ENCODE measurements at places on chromosomes 1 and 21. TPM values are rescaled to one million over a fixed set of nuclear protein-coding genes. Genes with fewer than 3 reads are reported as not detected.

DNA sequence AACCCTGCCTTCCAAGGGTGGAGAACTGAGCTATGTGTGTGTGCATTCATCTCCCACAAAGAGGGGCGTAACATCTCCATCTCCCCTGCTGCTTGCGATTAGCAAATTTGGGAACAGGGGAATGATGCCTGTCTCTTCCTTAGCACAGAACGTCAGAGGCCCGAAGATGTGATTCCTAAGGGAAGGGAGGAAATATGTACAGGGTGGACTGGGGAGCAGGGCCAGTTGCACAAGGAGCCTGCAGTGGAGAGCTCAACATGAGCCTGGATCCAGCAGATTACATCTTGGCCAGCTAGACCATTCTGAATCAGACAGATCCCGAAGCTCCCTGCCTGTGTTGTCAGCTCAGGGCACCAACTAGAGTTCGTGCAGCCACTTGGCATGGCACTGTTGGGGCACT, 118.1 kb downstream of the NGF start:
- no peak for DNase-seq

CADM3 gene
- not detected for total RNA-seq

DNA sequence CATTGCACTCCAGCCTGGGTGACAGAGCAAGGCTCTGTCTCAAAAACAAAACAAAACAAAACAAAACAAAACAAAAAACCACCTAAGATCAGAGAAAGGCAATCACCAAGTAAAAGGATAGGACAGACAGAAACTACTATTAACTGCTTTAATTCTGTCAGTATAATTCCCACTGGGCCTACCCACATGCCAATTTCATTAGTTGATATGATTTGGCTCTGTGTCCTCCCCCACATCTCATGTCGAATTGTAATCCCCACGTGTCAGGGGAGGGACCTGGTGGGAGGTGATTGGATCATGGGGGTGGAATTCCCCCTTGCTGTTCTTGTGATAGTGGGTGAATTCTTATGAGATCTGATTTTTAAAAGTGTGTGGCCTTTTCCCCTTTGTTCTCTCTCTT, 27.2 kb upstream of the CAPZB start:
- no peak for DNase-seq

- no peak for DNase-seq
Measured at GRCh38 chr21:14321042-14321441, 61.9 kb downstream of the HSPA13 start.

CFAP107 gene
- total RNA-seq = not detected

GRCh38 chr1:156590326-156591180, 1.0 kb upstream of the NAXE start:
- no peak for DNase-seq

- DNase-seq = no peak
Measured at GRCh38 chr1:225533238-225533637, 105.4 kb upstream of the LBR start.

DNA sequence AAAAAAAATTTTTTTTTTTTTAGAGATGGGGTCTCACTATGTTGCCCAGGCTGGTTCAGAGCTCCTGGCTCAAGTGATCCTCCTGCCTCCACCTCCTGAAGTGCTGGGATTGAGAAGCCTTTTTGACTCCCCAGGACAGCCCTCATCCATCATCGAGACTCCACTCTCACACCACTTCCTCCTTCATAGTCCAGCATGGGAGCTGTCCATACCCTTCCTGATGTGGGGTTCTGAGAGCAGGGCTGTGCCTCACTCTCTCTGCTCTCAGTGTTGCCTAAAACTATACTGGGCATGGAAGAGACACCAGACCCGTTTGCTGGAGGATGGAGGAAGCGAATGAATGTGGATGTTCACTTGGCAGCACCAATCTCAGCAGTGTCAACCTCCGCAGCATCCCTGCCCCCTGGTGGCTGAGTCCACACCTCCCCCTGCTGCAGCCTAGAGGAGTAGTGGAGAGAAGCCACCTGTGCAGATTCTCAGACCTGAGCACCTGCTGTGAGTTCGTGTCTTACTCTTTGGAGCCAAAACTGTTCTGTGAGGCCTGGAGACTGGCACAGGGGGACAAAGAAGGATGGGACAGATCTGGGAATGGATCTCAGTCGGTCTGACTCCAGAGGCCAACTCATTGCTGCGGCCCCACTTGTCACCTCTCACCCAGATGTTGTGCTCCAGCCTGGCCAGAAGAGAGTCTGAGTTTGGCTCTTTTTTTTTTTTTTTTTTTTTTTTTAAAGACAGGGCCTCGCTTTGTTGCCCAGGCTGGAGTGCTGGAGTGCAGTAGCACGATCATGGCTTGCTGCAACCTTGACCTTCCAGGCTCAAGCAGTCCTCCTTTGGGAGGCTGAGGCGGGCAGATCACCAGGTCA, 17.7 kb downstream of the TINAGL1 start:
- DNase-seq = peak; percentile 64

OBSCN gene
- 23.1 TPM for total RNA-seq

KRTAP13-3 gene
- total RNA-seq = not detected

- no peak for DNase-seq
Measured at GRCh38 chr1:53076165-53076564, 14.2 kb downstream of the PODN start.

DNA sequence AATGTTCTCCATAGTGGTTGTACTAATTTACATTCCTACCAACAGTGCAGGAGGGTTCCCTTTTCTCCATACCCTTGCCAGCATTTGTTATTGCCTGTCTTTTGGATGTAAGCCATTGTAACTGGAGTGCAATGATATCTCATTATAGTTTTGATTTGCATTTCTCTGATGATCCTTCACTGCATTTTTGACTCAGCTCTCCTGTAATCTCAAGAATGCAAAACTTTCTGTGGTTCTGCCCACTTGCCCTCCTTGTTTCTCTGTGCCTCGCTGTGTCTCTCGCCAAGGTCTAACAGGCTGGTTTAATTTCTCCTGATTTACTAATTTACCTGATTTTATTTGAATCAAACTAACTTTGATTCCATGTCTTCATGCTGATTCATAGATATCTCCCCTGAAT, 407.9 kb downstream of the ZP4 start:
- DNase-seq = no peak

DNA sequence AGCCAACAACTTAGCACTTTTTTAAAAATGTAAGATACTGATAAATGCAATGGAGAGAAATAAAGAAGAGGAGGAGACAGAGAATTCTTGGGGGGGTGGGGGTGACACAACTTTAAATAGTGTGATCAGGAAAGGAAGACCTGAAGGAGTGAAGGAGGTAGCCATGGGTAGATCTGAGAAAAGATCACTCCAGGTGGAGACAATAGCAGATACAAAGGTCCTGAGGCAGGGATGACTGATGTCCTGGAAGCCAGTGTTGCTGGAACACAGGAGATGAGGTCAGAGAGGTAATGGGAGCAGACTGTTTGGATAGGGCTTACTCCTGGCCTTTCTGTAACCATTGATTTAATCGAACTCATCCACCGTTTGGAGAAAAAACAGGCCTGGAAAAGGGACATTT, 24.6 kb upstream of the TRABD2B start:
- DNase-seq = no peak

DNA sequence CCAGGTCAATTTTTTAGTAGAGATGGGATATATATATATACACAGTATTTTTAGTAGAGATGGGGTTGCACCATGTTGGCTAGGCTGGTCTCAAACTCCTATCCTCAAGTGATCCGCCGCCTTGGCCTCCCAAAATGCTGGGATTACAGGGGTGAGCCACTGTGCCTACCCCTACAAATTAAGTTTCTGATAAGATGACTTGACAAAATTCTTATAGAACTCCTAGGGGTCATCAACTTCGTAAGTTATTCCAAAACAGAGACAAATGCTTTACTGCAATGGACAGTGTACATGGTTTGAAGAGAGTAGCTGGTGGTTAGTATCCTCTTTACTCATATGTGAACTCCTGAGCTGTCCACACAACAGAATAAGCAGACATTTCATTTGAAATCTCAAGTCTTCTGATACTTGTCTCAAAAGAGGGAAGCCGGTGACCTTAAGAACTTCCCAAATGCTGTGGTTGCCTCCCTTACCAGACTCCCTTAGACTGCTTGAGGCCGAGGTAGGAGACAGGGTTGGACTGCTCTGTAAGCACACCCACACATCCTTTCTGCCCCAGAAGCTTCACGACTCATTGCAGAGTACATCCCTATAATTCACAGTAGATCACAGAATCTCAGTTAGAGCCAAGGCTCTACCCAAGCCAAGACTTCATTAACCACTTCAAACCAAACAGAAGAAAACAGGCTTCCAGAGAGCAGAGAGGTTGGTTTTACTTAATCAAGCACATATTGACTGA, 244.1 kb upstream of the IRF2BP2 start:
- no peak for DNase-seq

GRCh38 chr1:209769171-209769904, 13.5 kb downstream of the TRAF3IP3 start:
- peak; percentile 39 for DNase-seq

DNA sequence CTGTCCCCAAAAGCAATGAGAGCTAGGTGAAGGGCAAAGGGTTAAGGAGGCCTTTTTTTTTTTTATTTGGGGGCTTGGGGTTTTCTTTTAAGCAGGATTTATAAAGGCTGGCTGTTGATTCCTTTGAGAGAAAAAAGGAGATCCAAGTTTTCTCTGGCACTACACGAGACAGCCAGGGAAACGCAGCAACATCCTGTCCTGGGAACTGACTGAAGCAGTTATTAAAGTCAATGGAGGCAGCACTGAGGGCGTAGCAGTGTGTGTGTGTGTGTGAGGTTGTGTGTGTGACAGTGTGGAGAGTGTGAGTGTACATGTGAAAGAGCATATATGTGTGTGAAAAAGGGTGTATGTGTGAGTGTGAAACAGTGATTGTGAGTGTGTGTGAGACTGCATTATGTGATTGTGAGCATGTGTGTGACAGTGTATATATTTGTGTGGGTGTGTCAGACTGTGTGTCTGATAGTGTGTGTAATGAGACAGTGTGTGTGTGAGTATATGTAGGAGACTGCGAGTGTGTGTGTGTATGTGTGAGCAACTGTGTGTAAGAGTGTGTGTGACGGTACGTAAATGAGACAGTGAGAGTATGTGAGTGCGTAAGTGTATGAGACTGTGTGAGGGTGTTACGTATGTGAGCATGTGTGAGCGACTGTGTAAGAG, 65.9 kb upstream of the TIAM1 start:
- no peak for DNase-seq

GRCh38 chr1:12099610-12100009, 36.5 kb downstream of the TNFRSF8 start:
- no peak for DNase-seq

DNA sequence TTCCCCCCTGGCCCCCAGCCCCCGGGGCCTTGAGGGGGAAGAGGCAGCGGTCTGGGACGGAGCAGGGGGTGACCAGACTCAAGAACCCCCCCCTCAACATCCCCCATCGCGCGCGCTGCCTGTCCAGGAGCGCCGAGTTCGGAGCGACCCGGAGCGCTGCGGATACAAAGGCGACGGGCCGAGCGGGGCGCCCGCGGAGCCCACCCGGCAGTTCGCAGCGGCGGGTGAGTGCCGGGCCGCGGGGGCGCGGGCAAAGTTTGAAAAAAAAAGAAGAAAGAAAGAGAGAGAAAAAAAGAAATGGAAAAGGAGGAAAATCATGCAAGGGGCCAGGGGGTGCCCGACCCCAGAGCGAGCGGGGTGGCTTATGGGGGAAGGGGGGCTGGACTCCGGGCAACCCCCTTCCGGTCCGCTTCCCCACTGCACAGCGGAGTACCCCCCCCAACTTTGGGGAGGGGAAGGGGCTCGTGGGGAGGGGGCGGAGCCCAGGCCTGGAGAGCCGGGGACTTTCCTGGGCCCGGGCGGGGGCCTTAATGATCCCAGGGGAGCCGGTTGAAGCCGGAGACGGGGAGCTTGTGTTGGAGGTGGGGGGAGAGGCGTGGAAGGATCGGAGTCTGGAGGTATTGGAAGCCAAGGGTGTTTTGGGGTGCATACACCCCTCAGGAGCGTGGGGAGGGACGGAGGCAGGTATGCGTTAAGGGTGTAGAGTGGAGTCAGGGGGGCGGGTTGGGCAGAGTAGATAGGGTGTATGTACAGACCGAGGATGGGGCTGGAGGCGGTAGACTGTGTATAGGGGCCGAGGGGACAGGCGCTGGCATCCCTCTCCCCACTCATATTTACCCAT, 502 bp downstream of the VANGL2 start:
- no peak for DNase-seq

DNA sequence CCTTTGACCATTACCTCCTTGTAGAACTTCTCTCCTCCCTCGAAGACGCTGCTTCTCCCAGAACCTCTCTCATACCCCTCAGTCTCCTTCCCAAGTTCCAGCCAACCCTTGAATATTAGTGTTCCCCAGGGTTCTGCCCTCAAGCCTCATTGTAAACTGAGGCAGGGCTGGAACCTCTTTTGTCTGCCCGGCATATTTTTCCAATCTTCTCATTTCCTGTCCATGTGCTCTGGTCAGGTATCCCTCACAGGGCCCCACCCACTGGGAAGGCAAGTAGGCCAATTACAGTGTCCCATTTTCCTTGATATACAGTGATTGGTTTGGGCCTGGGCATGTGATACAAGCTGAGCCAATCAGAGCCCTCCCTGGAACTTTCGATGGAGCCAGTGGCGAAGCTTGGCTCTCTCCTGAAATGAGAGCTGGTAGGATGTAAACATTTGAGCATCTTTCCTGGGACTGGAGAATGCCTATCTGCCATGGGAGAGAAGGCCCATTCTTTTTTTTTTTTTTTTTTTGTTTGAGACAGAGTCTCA, 57.1 kb upstream of the ID3 start:
- no peak for DNase-seq

FNBP1L gene
- 4.9 TPM for total RNA-seq

DNA sequence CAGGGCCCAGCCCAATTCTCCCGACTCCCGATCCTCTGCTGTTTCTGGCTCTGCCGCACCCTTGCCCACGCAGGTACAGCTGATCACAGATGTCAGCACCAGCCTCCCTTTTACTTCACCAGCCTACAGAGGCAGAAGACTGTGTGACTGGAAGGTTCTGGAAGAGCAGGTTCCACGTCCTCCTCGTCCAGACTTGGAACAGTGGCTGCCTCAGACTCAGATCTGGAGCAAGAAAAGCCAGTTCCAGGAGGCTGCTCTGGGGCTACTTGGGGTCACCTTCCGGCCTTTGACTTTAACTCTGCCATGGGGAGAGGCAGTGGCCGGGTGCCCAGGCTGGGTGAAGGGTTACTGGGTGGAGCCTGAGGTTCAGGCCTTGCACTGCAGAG, 16.1 kb upstream of the KLHDC7A start:
- DNase-seq = no peak

GRCh38 chr1:242057745-242058115, 58.8 kb upstream of the MAP1LC3C start:
- DNase-seq = no peak

GRCh38 chr1:19430121-19431068, 54.9 kb downstream of the CAPZB start:
- no peak for DNase-seq

BGLAP gene
- total RNA-seq = 3.7 TPM

CHIA gene
- total RNA-seq = not detected

FCRL2 gene
- total RNA-seq = 0.44 TPM

GRCh38 chr1:205598841-205599668, 32.8 kb downstream of the ELK4 start:
- no peak for DNase-seq
